Uterine smooth muscle cell (primary cell): ENCODE measurements at places on chromosomes 3 and 15. TPM values are rescaled to one million over a fixed set of nuclear protein-coding genes. Genes with fewer than 3 reads are reported as not detected.

Gene GABRB3
- 1.2 and 2.7 TPM in 2 replicates for total RNA-seq

Gene ABHD6
- 7.6 and 11.4 TPM in 2 replicates for total RNA-seq

Gene COL8A1
- 17.8 and 62.4 TPM in 2 replicates for total RNA-seq

Gene MEIS2
- 72.7 and 80.9 TPM in 2 replicates for total RNA-seq

Gene LRRN1
- total RNA-seq: not detected in 2 replicates

Gene SPINK8
- not detected in 2 replicates for total RNA-seq

Gene GOLGA6L1
- not detected in 2 replicates for total RNA-seq

Gene LEKR1
- total RNA-seq: 0.37 and 1.3 TPM in 2 replicates

Gene HCN4
- not detected in 2 replicates for total RNA-seq

Gene ROBO1
- total RNA-seq: 37.1 and 63.6 TPM in 2 replicates

Gene NMB
- 3.6 and 4.0 TPM in 2 replicates for total RNA-seq

Gene CTDSPL2
- total RNA-seq: 58.2 and 82.3 TPM in 2 replicates

Gene GOLGA6D
- 0.12 TPM in 1 of 2 replicates, not detected in the other for total RNA-seq

Gene ZCWPW2
- total RNA-seq: 0.22 and 0.87 TPM in 2 replicates

Gene GOLGA8S
- under 0.01 and 0.12 TPM in 2 replicates for total RNA-seq

Gene GCSAM
- not detected in 2 replicates for total RNA-seq

Gene AGBL1
- total RNA-seq: not detected in 2 replicates

Gene CFAP20DC
- 2.9 and 7.1 TPM in 2 replicates for total RNA-seq

Gene CPLX3
- not detected in 2 replicates for total RNA-seq

Gene CCR5
- 0.11 TPM in 1 of 2 replicates, not detected in the other for total RNA-seq

Gene CADM2
- not detected in 2 replicates for total RNA-seq

Gene NISCH
- 67.1 and 97.0 TPM in 2 replicates for total RNA-seq

Gene MOBP
- under 0.01 TPM in 2 replicates for total RNA-seq

Gene TF
- under 0.01 TPM in 2 replicates for total RNA-seq
